ENCODE measurements at places on chromosomes 3 and 15. TPM values are rescaled to one million over a fixed set of nuclear protein-coding genes. Genes with fewer than 3 reads are reported as not detected.

GRCh38 chr15:95541301-95541700, 789.2 kb upstream of the NR2F2 start:
- no peak for DNase-seq

DNA sequence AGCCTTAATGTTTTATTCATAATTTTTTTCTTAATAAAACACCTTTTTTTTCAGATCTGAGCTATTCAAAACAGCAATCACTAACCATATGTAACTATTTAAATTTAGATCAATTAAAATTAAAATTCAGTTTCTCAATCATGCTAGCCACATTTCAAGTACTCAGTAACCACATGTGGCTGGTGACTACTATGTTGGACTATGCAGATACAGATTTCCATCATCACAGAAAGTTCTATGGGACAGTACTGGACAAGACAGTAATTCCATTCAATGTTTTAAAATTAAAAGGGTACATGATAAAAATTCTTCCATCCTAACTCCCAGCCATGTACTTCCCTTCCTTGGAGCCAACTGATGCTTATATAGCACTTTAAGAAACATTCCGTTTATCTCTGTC, 119.3 kb downstream of the GLDN start:
- no peak for DNase-seq

- DNase-seq = no peak
Measured at GRCh38 chr15:60414016-60414682, 16.4 kb upstream of the ANXA2 start.

- DNase-seq = no peak
Measured at GRCh38 chr15:85880501-85881190, 85.9 kb upstream of the KLHL25 start.

- no peak for DNase-seq
Measured at GRCh38 chr3:189430166-189430565, 201.0 kb upstream of the TP63 start.

- DNase-seq = no peak
Measured at GRCh38 chr3:138817695-138818094, 17.0 kb downstream of the PIK3CB start.

- no peak for DNase-seq
Measured at GRCh38 chr3:132784502-132785025, 62.4 kb upstream of the NPHP3 start.

GRCh38 chr15:55661428-55661827, 73.3 kb upstream of the PYGO1 start:
- no peak for DNase-seq

DNA sequence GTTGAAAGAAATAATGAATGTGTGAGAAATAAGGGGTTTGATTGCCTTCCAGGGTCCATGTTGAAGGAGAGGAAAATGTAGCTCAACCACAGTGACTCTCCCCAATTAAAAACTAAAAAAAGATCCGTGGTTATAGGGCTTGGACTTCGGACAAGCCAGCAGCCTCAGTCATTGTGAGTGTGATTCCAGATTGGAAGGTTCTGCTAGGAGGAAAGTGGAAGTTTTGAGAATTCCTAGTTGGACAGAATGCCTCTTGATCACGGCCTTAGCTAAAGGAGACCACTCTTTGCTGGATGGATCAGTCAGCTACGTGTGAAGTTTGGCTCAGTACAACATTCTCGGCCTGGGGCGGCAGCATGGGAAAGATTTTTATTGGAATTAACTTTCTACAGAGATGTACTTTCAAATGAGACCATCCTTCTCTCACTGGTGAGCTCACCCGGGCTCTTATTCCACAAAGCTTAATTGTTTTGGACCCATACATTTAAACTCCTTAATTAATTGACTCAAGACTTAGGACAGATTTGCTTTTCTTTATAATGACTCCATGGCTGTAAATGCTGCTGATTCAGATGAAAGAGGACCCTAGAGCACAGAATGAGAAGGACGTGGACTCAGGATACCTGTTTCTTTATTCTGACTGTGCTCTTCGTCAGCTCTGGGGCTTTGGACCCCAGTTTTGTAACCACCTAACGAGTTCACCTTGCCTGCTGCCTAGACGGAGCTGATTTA, 27.5 kb downstream of the FLNB start:
- no peak for DNase-seq

GRCh38 chr3:5188419-5189221, 1.1 kb downstream of the EDEM1 start:
- no peak for DNase-seq

- no peak for DNase-seq
Measured at GRCh38 chr3:126685021-126685420, 19.0 kb upstream of the CHCHD6 start.

GRCh38 chr15:75649848-75650247, 2.1 kb downstream of the SNX33 start:
- DNase-seq = no peak

DNA sequence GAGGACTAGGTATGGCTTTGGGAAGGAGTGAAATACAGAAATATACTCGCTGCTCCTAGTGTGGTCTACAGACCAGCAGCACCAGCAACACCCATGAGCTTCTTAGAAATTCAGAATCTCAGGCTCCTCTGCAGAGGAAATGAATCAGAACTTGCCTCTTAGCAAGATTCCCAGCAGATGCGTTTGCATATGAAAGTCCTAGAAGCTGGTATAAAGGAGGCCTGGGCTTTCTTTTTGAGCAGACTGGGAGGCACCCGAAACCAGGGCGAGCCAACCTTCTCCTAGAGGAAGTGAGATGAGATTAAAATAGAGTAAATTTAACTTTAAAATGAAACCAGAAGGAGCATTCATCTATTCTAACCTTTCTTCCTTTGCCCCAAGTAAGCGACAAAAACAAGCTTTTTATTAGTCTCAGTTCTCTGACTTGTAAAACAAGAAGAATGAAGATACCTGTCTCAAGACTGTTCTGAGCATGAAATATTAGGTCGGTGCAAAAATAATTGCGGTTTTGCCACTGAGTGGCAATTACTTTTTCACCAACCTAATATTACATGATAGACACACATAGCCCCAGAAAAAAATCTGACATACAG, 140.0 kb downstream of the PDZRN3 start:
- DNase-seq = no peak

DNA sequence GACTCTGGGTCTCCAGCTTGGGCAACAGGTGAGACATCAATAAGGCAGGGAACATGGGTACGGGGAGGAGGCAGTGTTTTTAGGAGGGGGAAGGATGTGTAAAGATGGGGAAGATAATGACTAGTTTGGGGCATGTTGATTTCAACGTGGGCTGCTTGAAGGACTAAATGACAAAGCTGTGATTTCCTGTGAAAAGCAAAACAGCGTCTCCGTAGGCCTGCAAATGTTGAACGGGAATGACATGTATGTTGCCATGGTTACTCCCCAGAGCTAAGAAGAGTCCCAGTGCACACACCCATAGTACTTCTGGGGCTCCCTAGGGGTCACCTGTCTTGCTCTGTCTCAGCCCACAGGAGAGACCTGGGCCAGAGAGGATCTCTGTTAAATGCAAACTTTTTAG, 71.3 kb upstream of the ETV5 start:
- DNase-seq = no peak

- DNase-seq = no peak
Measured at GRCh38 chr3:123246866-123247265, 45.1 kb downstream of the SEC22A start.

DNA sequence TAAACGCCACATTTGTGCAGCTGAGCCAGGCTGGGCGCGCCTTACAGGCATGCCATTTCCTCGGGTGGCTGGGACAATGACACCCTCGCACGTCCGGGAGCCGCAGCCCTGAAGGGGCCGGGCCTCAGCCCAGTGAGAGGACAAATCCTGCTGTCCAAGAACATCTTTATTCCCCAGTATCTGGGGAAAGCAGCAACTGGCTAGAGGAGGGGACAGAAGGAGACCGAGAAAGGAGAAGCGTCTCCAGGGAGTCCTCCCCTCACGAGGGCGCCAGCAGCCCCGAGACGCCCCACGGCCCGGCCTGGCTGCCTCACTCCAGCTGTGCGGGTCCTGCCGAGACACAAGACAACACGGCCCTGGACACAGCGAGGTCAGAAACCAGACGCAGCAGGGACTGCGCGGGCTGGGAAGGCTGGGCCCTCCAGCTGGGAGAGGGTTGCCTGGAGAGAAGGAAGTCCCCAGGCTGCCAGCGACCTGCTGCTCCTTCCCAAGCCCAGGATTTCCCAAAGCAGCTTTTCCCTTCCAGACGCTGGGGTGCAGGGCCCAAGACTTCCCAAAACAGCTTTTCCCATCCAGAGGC, 130.2 kb downstream of the CHSY1 start:
- DNase-seq = peak; percentile 89

DNA sequence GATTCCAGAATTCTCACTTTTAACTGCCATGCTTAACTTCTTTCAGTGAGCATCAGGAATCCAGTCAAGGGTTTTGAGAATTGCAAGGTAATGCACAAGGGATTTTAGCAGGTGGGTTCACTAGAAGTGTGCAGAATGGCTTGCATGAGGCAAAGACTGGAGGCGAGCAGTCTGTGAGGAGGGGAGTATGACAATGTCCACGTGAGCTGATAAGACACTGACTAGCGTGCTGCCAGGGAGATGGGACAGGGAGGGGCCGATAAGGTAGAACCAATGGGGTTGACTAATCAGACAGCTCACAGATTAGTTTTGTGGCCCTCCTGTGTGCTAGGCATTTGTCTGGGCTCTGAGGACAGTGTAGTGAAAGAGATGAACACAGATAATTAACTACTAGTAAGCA, 102.0 kb upstream of the DAZL start:
- no peak for DNase-seq

- DNase-seq = no peak
Measured at GRCh38 chr15:65887565-65887964, 18.3 kb downstream of the RAB11A start.

DNA sequence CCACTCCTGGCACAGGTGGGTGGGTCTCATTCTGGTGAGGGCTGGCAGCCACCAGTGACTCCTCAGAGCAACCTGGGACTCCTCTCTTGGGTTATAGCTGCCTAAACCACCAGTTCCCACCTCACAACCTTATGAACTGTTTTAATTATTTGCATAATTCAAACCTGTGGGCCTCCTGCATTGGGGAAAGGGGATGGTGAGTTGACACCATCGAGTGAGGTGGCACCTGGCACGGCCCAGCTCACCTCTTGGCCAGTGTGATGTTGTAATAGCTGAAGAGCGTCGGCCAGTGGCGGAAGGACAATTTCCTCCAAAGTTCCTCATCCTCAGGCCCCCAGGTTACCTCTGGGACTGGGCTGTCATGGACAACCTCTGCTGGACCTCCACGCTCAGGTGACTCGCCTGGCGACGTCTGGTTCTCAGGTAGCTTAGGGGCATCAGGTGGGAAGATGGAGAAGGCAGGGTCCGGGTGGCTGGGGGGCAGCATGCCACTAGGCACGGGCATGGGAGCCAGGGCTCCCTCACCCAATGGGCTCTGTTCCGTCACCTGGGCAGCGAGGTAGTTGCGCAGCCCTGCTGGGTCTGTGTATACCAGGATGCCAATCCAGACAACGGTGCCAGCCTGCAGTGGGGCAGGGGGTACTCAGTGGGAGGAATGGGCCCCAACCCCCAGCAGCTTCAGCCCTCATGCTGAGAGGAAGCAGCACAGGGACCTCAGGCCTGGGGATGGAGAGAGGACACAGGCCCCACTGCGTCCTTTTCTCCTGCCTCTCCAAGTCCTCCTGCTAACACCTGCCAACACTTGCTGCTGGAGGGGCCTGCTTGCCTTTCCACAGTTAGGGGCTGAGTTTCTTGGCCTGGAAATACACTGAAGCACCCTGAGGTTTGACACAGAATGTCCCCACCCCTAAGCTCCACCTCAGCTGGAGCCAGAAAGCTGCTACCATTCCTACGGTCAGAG, 38.5 kb downstream of the PTPN23 start:
- DNase-seq = peak; percentile 37

DNA sequence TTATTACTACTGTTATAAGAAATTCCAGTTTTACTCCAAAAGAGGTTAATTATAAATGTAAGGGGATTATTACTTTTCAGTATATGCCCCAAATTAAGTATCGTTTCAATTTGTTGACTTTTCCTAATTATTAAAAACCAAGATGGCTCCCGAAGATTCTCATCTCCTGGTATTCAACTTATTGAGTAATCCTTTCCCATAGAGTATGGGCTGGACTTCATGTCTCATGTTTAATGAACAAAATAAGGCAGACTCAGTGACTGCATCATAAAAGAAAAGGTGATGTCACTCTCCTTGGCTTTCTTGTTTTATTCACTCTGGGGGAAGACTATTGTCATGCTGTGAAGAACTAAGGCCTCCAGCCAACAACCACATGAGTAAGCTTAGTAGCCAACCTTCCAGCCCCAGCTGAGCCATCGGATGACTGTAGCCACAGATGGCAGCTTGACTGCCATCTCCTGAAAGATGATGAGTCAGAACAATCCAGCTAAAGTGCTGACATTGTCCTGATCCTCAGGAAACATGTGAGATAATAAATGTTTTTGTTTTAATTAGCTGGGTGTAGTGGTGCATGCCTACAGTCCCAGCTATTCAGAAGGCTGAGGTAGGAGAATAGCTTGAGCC, 17.3 kb downstream of the IGF2BP2 start:
- DNase-seq = no peak

DNA sequence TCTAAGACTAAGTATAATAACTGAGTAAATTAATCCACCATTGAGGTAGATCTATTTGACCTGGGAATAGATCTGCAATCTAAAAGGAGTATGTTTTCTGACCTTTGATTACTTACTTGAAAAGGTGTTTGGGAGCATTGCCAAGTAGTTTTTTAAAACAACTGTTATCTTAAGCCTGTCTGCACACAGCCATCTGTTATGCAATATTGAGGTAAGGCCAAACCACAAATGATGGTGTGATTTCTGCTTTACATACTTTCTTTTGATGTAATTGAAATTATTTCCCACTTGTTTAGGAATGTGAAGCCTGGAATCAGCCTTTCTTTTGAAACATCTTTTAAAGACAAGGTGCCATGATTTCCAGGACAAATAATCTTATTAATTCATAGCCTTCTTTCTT, 274.0 kb downstream of the BBX start:
- DNase-seq = no peak

GRCh38 chr15:68001811-68002210, 52.3 kb upstream of the PIAS1 start:
- no peak for DNase-seq

DNA sequence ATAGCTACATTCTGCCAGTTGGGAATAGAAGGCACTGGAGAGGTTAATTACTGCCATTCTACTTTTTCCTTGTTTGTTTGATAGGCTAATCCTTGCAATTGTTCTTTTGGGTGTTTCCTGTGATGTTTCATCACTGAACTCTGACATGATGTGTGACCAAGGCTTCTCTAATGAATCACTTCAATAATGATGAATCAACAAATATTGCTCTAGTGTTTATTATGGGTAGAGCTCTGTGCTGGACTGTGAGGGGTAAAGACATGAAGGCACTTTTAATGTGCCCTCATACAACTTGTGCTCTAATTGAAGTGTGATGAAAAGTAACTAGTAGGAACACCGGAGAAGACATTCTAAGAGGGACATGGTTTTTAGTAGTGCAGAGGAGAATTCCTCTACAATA, 233.6 kb downstream of the WDR72 start:
- no peak for DNase-seq

- DNase-seq = no peak
Measured at GRCh38 chr15:88832820-88833730, 29.8 kb downstream of the ACAN start.

Gene SPESP1
- total RNA-seq = 7.6 TPM

Gene TRPM1
- not detected for total RNA-seq

Gene AP4E1
- total RNA-seq = 6.0 TPM

Gene ZPLD1
- total RNA-seq = not detected

Gene WDR48
- total RNA-seq = 33.1 TPM

Gene SPINK8
- not detected for total RNA-seq

Gene FBN1
- 39.4 TPM for total RNA-seq

Gene FBXO40
- 207 TPM for total RNA-seq

Gene SHF
- 3.3 TPM for total RNA-seq

Gene HDC
- 0.65 TPM for total RNA-seq

Gene PLS1
- 1.9 TPM for total RNA-seq

Measured in Right ventricle myocardium superior (tissue), 1 donor.